ENCODE measurements at places on chromosomes 16 and 17.

DNA sequence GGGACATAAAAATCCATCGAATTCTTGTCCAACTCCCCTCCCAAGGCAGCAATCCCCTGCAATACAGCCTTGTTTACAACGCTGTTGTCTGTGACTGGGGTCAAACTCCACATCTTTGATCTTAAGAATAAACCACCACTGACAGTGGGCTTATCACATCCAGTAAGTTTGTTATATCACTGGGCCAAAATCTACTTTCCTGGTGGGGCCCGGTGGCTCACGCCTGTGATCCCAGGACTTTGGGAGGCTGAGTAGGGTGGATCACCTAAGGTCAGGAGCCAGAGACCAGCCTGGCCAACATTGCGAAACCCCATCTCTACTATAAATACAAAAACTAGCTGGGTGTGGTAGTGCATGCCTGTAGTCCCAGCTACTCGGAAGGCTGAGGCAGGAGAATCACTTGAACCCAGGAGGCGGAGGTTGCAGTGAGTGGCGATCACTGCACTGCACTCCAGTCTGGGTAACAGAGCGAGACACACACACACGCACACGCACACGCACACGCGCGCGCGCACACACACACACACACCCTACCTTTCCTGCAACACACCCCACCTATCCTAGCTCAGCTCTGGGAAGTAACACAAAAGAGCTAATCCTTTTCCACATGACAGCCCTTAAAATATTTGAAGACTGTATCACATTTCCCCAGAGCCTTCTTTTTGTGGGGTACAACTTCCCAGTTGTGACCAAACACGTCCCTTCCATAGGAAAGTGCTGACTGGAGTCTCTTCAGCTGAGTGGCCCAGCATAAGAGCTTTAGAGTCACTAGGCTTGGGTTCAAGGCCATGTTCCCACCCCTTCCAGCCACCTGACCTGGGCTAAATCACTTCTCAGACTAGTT lies 20.9 kb upstream of the ABCC1 start:
- DNase-seq = no peak

GRCh38 chr17:70527364-70527888 lies 358.1 kb downstream of the KCNJ2 start:
- DNase-seq = no peak

DNA sequence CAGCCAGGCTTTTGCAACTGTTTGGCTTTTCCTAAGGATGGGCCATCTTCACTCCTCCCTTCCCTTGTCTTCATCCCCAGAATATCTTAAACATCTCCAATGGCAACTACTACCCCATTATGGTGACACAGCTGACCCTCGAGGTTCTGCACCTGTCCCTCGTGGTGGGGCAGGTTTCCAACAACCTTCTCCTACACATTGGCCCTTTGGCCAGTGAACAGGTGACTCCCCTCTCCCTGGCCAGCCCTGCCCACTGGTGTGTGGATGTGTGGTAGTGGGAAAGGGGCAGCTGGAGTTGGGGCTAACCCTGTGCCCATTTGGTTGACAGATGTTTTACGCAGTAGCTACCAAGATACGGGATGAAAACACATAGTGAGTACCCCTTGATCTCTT lies 4.7 kb downstream of the TMEM106A start:
- no peak for DNase-seq

DNA sequence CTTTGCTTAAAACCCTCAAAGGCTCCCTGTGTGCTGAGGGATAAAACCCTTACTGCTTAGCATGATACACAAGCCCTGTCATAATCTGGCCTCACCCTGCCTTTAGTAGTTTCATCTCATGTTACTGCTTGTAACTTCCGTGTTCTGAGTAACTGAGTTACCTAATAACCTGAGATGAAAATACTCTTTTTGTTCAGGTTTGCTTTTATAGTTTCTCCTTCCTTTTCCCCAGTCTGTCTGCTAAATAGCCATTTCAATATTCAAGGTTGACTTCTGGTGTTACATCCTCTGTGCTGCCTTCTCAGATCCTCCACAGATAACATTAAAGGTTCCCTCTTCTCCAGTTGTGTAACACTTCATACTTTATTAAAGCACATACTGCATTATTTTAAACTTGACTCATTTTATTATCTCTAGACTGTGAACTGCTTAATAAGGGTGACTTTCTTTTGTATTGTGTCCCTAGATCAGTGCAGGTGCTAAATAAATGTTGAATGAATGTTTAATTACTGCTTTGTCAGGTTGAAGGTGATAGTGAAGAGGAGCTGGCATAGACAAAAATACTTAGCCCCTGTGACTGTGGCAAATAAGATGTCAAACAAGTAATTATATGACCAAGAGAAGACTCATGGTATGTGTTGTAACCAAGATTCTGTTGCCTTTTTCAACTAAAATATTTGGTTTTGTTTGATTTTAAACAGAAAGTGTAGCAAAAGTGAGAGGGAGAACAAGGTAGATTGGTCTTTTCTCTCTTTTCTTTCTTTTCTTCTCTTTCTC lies 47.8 kb downstream of the NFAT5 start:
- no peak for DNase-seq

GRCh38 chr16:50533317-50533716 lies 14.9 kb upstream of the NKD1 start:
- no peak for DNase-seq

- DNase-seq = no peak
Observed at GRCh38 chr17:22142091-22142490, 449.8 kb downstream of the KCNJ18 start.

GRCh38 chr17:47808830-47809480 lies 12.6 kb downstream of the OSBPL7 start:
- no peak for DNase-seq

DNA sequence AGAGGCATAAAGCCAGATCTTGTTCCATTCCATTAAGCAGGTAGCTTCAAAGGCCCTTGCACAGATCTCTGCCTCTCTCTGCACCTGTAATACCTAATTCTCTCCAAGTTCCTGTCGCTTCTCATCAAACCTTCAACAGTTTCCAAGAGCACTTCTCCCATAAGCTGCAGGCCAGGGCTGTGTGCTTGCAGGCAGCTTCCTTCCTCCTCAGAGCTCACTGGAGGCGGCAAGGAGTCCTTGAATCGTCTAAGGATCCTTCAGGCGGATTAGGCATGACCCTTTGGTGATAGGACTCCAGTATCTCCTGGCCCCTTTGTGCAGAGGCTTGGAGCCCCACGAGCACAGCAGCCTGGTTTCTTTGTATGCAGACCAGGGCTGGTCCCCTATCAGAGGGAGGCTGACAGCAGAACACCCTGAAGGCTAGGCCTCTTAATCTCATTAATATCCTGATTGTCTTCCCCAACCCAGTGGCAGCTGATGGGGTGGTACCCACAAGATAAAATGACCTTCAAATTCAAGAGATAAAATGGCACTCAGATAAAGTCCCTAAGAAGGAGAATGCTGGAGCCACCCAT lies 19.8 kb downstream of the HNF1B start:
- no peak for DNase-seq

DNA sequence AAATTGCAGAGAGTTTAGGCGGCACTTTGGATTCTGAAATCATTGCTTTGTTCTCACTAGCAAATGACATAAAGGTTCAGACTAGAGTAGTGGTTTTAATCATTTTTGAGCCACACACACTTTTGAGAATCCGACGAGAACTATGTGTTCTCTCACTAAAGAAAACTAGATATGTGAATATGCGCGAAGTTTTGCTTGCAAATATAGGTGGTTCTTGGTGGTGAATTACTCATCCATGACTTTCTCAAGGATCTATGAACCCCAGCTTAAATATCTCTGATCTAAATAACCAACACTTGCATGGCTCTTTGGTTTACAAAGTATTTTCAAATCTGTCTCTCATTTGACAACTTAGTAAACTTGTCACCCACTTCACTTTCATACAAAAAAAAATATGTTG lies 54.8 kb downstream of the NOG start:
- no peak for DNase-seq

DNA sequence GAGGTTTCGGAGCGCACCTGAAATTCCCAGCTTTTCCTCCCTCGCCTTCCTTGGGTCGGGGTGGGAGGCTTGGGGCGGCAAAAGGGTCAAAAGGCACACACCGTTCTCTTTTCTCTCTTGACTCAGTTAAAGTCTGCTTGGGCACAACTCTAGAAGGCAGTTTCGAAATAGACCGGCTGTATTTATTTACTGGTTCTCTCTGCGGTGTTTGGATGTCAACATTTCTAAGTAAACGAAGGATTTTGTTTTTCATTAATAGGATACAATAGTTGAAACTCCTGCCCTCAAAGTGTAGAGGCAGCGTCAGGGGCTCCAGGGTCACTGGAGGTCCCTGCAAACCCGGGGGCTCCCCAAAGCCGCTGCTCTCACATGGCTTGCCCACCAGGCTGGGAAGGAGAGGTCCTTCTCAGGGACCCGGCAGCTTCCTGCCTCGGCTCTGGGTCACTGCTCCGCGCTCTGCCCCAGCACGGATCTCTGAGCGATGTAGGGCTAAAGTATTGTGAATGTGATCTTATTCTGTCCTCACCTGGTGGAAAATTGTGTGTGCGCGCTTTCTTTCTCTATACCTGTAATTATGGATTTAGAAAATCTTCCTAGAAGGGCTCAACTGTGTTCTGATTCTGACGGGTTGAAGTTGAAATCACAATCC lies 952 bp downstream of the BMERB1 start:
- DNase-seq = no peak

DNA sequence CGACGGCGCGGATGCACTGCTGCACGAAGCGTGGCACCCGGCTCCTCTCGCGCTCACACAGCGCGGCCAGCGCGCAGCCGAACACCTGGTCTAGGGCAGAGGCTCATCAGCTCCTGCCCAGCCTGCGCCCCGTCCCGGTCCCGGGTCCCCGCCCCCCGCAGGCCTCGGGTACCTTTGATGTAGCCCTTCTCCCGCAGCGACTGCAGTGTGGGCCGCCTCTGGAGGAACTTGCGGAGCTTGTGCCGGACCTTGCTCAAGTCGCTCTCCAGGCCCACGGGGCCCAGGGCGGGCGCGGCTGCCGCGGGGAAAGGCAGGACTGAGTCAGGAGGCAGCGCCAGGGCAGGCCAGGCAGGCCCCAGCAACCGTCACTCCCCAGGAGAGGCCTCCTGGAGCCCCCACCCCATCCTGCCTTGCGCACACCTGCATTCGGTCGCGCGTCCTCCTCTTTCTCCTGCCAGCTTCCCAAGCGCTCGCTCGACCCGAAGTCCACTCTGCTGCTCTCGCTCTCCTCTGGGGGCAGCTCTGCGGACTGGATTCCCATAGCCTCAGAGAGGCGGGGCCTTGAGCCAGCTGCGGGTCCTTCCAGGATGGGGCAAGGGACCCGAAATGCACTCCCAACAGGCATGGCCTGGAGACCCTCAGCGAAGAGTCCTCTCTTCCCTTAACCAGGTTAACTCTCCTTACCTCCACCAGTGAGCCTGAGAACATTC lies 36.0 kb downstream of the ARHGAP27 start:
- DNase-seq = no peak

DNA sequence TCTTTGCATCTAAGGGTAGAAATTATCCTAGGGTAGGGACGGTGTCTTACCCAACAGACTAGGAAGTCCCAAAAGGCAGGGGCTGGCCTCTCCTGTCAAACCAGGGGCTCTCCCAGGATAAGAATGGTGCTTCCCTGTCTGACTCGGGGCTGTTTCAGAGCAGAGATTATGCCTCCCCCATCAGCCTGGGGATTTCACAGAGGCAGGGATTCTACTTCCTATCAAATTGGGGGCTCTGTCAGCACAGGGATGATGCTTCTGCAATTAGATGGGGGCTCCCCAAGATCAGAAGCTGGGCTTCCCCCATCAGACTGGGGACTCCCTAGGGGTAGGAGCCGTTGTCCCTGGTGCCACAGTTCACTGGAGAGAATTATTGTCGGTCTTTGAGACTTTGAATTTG lies 2.3 kb downstream of the NXPH3 start:
- no peak for DNase-seq

- DNase-seq = no peak
Observed at GRCh38 chr17:42378959-42379594, 9.2 kb downstream of the STAT3 start.

DNA sequence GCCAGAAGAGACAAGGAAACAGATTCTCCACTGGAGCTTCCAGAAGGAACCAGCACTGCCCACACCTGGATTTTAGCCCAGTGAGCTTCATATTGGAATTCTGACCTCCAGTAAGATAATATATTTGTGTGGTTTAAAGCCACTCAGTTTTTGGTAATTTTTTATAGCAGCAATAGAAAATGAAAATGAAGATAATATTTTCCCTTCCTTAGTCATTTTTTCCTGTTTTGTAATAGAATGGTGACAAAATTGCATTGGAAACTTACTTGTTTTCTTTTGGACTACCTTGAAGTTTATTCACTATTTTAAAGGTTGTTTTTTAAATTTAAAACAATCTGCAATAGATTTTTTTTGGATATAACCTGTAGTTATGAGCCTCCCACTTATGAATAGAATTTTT lies 29.8 kb upstream of the IRF8 start:
- DNase-seq = no peak

DNA sequence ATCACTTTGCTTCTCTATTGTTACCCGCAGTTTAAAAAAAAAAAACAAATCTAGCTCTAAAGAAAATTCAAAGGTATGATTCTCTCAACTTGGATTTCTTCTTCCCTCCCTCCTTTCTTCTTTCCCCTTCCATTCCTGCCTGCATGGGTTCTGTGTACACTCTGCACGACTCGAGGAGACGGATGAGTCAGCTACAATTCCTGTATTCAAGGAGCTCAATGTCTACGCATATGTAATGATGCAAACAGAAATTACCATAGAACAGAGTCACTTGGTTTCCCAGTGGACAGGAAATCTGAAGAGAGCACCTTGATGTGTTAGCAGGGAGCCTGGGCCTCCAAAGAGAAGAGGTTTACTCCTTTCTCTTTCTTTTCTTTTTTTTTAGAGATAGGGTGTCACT lies 92.3 kb downstream of the VPS53 start:
- no peak for DNase-seq

DNA sequence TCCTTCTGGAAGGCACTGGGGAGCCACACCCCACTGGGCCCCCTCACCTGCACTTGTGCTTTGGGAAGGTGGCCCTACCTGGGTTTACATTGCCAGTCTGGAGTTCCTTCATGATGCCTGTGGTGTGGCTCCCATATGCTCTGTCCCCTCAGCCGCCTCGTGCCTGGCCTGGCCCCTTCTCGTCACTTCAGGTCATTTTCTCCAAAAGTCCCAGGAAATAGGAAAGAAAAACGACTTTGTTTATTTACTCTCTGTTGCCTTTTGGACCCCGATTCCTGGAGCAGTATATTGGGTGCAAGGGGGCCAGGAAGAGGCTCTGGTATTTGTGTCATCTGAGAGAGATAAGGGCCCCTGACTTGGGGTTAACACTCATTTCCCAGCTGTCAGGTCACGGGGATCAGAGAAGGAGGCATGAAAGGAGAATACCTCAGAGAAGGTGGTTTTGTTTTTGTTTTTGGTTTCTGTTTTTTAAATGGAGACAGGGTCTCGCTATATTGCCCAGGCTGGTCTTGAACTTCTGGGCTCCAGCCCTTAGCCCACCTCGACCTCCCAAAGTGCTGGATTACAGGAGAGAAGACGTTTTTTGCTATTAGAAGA lies 4.7 kb downstream of the SOCS3 start:
- DNase-seq = no peak

GRCh38 chr17:17372856-17373520 lies 69.8 kb downstream of the NT5M start:
- no peak for DNase-seq

GRCh38 chr17:74544991-74545842 lies 698 bp downstream of the CD300C start:
- DNase-seq = no peak

GRCh38 chr17:82663381-82664275 lies 15.4 kb upstream of the WDR45B start:
- DNase-seq = no peak

GRCh38 chr17:62755141-62755851 lies 52.8 kb downstream of the MARCHF10 start:
- DNase-seq = no peak
